ENCODE measurements at places on chromosomes 7 and 10.

- ATAC-seq, result no peak
These were observed 215.0 kb downstream of the ACTR3B start for GRCh38 chr7:152974577-152974976.

GRCh38 chr7:112021379-112022044, 184.7 kb downstream of the DOCK4 start:
- ATAC-seq, result no peak

DNA sequence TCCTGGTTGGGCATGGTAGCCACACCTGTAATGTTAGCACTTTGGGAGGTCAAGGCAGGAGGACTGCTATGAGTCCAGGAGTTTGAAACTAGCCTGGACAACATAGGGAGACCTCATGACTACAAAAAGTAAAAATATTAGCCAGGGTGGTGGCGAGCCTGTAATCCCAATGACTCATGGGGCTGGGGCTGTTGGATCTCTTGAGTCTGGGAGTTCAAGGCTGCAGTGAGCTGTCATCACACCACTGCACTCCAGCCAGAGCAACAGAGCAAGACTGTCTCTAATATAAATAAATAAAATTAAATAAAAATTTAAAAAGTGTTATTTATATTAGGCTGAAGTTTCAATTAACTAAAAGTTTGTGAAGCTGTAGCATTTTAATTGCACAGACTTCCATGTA, 207.3 kb downstream of the NXPH1 start:
- no peak for ATAC-seq

DNA sequence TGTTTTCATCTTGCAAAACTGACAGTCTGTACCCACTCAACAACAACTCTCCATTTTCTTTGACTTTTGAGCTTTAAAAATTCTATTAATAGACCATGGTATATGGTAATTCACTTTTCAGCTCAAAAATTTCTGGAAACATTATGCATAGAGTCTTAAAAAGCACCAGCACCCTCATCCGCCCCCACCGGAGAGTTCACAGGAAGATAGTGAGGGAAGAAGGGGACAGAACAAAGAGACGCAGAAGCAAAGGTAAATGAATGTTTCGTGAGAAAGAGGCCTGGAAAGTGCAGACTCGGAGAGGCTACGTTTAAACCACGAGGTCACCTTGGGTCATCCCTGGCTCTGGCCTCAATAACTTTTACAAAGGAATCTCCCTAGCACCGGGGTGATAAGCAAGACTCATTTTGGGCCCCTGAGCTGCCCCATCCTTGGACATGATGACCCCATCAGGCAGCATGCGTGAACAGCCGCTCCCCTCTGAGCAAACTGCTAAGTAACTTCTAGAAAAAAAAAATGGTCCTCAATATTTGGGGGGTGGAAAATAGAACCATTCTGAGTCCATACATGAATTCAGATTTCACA, 96.3 kb downstream of the CPXM2 start:
- ATAC-seq, result no peak

DNA sequence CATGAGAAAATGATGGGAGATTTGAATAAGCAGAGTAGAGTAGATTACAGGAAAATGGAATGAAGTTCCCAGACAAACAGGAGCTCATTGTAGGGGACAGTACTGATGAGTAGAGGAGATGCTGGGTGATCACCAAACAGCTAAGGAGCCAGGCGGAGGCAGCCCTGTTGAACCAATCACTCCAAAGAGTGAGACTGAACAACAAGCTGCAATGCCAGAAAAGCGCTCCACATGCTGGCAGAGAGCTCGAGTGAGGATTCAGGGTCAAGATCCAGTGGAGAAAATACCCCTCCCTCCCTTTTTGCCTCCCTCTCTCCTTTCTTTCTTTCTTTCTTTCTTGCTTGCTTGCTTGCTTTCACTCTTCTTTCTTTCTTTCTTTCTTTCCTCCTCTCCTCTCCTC, 133.3 kb downstream of the PFKFB3 start:
- no peak for ATAC-seq

DNA sequence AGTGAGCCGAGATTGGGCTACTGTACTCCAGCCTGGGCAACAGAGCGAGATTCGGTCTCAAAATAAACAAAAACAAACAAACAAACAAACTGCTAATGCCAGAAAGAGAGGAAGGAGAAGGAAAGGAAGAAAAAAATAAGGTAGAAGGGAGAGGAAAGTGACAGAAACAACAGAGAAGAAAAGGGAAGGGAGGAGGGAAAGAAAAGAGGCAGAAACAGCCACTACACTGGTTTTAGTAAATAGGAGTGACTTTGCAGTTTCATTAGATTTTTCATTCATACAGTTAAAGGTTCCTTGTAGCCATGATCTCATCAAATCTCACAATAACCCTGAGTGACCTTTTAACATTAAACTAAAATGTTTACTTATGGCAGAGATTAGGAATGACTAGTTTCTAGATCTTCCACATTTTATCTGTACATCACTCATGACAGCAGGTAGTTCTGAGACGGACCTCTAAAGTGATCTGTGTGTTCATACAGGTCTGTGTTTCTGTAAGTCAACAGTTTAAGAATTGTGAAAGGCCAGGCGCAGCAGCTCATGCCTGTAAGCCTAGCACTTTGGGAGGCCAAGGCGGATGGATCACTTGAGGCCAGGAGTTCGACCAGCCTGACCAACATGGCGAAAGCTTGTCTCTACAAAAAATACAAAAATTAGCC, 191.3 kb upstream of the KLF14 start:
- peak; percentile 49 for ATAC-seq

DNA sequence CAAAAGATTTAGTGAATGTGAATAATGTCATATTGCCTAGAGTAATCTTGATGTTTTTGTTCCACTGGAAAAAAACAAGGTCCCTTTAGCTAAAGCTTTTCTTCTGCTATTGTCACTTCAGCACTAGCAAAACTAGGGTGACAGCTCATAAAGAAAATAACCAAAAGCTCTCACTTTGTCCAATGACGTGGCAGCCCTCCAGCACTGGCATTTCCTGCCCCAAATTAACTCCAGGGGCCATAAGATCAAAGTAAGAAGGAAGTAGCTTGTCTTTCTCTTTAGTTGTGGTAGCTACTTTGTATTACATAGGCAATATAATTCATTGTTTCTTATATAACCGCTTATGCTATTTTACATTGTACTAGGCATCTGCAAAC, 47.3 kb downstream of the LRRN3 start:
- no peak for ATAC-seq

- no peak for ATAC-seq
These were observed 56.3 kb upstream of the ITPRID1 start for GRCh38 chr7:31457551-31457950.

DNA sequence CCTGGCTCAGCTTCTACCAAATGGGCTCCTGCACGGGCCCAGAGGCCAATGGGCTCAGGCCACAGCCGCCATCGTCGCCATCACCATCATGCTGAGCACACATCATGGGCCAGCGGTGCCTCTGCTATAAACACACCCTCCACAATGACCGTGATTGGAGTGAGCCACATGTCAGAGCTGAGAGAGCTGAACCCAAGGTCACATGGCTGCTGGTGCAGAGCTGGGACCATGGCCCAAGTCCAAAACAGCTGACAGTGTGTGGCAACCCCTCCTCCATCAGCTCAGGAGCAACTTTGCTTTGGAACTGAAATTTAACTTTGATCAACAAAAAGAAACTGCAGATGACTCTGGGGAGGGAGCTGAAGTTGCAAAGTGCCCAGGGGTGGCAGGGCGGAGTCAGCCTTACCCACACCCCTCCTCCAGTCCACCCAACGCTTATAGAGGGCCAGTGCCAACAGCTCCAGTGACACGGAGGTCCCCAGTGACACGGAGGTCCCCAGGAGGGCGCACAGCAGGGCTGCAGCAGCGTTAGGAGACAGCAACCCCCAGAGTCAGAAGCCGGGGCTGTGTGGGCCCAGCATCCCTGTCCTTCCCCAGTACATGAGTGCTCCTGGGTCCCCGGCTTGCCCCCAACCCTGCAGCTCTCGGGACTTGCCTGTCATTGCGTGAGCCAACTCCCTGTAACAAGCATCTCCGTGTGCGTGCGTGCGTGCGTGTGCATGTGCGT, 249.6 kb downstream of the ELFN1 start:
- no peak for ATAC-seq

- no peak for ATAC-seq
These were observed 347.6 kb downstream of the MDFIC start for GRCh38 chr7:115269486-115269885.

- ATAC-seq, result no peak
These were observed 250.9 kb upstream of the SORCS1 start for GRCh38 chr10:107415446-107415845.

DNA sequence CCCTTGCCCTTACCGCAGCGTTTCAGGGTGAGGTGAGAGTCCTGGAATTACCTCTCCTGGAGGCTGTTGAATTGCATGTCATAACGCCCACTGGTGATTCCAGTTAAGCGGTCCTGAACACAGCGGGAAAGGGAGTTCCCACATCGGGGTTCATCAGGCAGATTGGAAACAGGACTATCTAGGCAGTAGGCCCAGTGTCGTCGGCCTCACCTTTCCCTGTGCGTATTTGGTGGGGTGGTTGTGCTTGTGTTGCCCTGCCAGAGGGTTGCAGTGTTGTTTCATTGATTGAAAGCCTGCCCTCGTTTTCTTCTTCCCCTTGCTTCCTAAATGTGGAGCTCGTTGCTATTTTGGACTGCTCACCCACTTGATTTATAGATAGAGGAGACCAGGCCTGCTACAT, 10.6 kb upstream of the SUN1 start:
- ATAC-seq, result peak; percentile 55

- ATAC-seq, result no peak
These were observed 361.0 kb downstream of the FRMD4A start for GRCh38 chr10:13969792-13970140.

DNA sequence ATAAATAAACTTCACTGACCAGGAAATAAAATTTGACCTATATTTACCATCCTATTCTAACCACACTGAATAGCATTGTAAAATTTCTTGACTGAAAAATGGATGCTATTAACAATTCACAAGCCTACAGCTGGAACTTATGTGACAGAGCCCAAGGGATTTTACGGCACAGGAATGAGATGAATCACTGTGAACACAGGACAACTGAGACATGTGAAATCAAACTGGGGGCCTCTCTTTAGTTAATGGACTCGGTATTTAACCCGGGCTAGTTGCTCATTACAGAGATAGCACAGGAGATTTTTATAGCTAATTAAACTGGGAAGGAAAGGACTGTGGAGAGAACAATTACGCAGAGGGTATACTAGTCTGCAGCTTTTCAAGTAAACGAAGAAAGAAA, 100.6 kb downstream of the MICU1 start:
- ATAC-seq, result no peak

DNA sequence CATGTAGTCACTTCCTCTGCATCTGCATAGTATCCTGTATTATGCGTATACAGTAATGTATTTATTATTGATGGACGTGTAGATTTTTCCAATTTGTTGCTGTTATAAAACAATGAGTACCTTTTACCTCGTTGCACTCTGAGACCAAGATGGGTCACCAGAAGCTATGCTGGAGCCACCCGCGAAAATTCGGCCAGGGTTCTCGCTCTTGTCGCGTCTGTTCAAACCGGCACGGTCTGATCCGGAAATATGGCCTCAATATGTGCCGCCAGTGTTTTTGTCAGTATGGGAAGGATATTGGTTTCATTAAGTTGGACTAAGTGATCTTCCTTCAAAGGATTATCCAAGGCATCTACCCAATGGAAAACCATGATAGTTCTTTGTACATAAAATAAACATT, 1.0 kb downstream of the PSMC2 start:
- no peak for ATAC-seq

DNA sequence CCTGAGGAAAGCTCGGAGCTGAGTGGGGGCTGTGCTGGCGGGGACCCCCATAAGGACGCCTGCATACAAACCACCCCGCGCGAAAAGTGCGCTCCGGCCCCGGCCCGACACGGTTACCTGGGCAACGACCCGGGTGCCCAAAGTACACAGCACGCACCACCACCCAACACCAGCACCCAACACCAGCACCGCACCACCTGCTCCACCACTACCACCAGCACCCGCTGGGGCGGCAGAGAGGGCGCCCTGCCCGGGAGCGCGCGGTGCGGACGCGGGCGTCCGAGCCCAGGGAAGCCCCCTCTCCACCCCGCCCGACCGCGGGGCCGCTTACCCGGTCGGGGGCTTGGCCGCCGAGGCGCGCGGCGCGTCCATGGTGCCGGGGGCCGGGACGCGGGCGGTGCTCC, 345 bp downstream of the COBL start:
- peak; percentile 86 for ATAC-seq

DNA sequence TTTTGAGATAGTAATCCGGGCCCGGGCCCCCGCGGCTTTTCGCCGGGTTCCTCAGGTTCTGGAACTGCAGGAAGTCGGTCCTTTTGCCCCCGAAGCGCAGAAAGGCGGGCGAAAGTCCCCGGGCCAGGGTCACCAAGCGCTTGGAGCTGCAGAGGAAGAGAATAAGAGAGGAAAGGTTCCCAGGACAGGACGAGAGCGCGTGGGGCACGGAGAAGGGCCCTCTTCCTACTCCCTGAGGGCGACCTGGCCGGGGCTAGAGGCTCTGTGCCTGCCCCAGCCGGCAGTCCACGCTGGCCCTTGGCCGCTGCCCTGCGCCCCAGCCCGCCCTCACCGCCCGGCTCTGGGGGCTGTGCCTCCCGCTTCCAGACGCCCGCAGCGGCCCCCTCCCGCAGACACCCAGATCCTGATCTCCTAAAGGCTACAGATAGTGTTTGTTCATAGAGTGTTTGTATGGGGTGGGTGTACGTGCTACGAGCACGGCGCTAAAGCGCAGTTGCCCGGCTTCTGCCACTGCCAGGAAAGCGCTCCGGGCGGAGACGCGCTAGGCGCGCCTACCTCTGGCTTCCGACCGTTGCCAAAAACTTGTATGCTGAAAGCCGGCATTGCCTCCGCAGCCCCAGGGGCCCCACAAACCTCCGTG, 3.2 kb downstream of the HPSE2 start:
- ATAC-seq, result no peak

- ATAC-seq, result no peak
These were observed 494.8 kb downstream of the PARD3 start for GRCh38 chr10:34320265-34320664.

GRCh38 chr7:2729031-2729892, 41.3 kb downstream of the AMZ1 start:
- ATAC-seq, result no peak

- ATAC-seq, result no peak
These were observed 7.8 kb downstream of the DCLRE1A start for GRCh38 chr10:113846036-113846435.

- no peak for ATAC-seq
These were observed 36.9 kb upstream of the KMT2E start for GRCh38 chr7:104976966-104977636.

DNA sequence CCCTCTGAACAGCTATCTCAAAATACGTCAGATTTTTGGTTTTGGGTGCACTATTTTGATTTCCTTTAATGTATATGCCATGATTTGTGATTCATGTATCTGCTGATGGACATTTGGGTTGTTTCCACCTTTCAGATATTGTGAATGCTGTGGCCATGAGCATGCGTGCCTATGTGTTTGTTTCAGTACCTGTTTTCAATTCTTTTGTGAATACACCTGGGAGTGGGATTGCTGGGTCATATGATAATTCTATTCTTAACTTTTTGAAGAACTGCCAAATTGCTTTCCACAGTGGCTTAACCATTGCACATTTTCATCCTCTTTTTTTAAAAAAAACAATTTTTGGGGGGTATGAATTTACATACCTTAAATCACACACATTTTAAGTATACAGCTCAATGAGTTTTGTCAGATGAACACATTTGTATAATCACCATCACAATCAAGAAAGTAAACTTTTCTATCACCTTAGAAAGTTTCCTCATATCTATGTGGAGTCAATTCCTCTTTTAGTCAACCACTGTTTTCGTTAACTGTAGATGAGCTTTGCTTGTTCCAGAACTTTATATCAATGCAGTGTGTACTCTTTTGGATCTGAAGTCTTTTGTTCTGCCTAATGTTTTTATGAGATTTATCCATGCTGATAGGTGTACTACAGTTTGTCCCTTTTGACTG, 36.9 kb downstream of the CYP26A1 start:
- ATAC-seq, result no peak

Data from esophagus mucosa (tissue), 1 donor.